ENCODE measurements at places on chromosomes 5 and 9.
A peak's percentile ranks its signal among the peaks of the same experiment; 100 is the strongest.

DNA sequence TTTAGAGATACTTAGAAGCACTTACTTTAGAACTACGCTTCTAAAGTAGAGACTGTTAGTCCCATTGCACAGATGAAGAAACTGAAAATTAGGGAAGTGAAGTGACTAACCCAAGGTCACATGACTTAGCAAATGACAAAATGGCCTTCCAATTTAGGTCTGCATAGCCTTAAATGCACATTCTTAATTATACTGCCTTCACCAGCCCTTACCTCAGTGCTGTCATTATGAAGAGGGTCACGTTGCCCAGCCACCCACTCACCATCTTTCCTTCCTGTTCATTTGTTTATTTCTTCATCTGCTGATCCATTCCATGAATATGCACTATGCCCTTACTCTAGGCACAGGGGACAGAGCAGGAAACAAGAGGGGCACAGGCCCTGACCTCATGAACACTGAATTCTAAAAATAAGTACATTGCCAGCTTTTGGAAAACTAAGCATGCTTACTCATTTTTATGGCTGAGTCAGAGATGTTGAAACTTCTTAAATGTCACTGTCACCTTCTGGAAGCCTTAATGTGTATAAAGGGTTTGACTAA, 8.6 kb downstream of the HAVCR2 start:
- peak; percentile 61 for DNase-seq

GRCh38 chr5:5688194-5688924, 265.9 kb downstream of the ICE1 start:
- DNase-seq: no peak

DNA sequence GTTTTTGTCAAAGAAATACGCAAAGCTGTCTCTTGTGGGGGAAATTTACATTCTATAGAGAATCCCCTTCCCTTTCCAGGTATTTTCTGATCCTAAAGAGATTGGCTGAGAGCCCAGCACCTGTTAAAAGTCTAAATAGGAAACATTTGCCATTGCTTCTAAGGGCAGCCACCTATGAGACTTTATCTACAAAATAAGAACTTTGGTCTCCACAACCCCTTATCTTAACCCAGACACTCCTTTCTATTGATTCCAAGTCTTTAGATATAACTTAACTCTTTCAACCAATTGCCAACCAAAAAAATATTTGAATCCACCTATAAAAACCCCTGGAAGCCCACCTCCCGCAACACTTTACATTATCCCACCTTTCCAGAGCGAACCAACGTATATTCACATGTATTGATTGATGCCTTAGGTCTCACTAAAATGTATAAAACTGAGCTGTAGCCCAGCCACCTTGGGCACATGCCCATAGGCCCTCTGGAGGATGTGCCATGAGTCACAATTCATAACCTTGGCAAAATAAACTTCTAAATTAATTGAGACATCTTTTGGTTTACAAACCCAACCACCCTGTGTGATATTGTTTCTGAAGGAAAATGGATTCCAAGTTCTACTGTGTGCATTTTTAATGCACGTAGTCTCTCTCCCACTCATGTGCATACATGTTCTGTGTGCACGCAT, 211.4 kb downstream of the GAS1 start:
- DNase-seq: no peak

GRCh38 chr5:143471041-143471509, 67.6 kb upstream of the NR3C1 start:
- DNase-seq: peak; percentile 66

GRCh38 chr5:28788954-28789353, 1750.6 kb upstream of the CDH9 start:
- DNase-seq: no peak
